Myometrial cell (primary cell): ENCODE measurements at places on chromosomes 5 and 9. TPM values are rescaled to one million over a fixed set of nuclear protein-coding genes. Genes with fewer than 3 reads are reported as not detected.

The PRELID2 gene
- total RNA-seq: 7.4 and 12.7 TPM in 2 replicates

The C5orf58 gene
- total RNA-seq: not detected in 2 replicates

The MORN5 gene
- total RNA-seq: not detected in 2 replicates

The ITK gene
- total RNA-seq: not detected in 2 replicates

The ANKRD31 gene
- under 0.01 TPM in 1 of 2 replicates, not detected in the other for total RNA-seq

The GALNT12 gene
- 8.0 and 9.2 TPM in 2 replicates for total RNA-seq

The SH3GL2 gene
- not detected in 2 replicates for total RNA-seq

The SH3TC2 gene
- total RNA-seq: 1.2 and 1.4 TPM in 2 replicates

The CDX1 gene
- total RNA-seq: not detected in 2 replicates

The GPR150 gene
- total RNA-seq: 0.18 and 0.86 TPM in 2 replicates

The CER1 gene
- not detected in 2 replicates for total RNA-seq

The OSTF1 gene
- 42.4 and 47.9 TPM in 2 replicates for total RNA-seq

The SPATA31A3 gene
- not detected in 2 replicates for total RNA-seq

The SPATA31D4 gene
- not detected in 2 replicates for total RNA-seq

The FAXDC2 gene
- 8.5 and 19.9 TPM in 2 replicates for total RNA-seq

The OR1Q1 gene
- not detected in 2 replicates for total RNA-seq

The PTGES gene
- total RNA-seq: 4.4 and 4.9 TPM in 2 replicates

The IL4 gene
- not detected in 2 replicates for total RNA-seq

The LHX2 gene
- not detected in 2 replicates for total RNA-seq

The ZNF367 gene
- 1.2 and 2.3 TPM in 2 replicates for total RNA-seq

The BAAT gene
- not detected in 2 replicates for total RNA-seq

The PFN3 gene
- not detected in 2 replicates for total RNA-seq

The NUTM2G gene
- not detected in 2 replicates for total RNA-seq

The PCDHAC2 gene
- not detected in 2 replicates for total RNA-seq

The MLANA gene
- total RNA-seq: not detected in 2 replicates

The ZBED3 gene
- 0.35 and 1.4 TPM in 2 replicates for total RNA-seq

The CDH9 gene
- not detected in 2 replicates for total RNA-seq

The PKD2L2 gene
- total RNA-seq: not detected in 2 replicates

The SOWAHA gene
- total RNA-seq: under 0.01 TPM in 1 of 2 replicates, not detected in the other

The CTNND2 gene
- total RNA-seq: not detected in 2 replicates

The RIGI gene
- 6.3 and 8.2 TPM in 2 replicates for total RNA-seq

The WNK2 gene
- total RNA-seq: not detected in 2 replicates

The PITX1 gene
- 0.71 and 6.1 TPM in 2 replicates for total RNA-seq

The PCDHGB4 gene
- 3.9 and 4.6 TPM in 2 replicates for total RNA-seq

The CFAP77 gene
- not detected in 2 replicates for total RNA-seq

The ANGPTL2 gene
- total RNA-seq: 3.0 and 4.3 TPM in 2 replicates

The SOHLH1 gene
- not detected in 2 replicates for total RNA-seq

The TAF1L gene
- not detected in 2 replicates for total RNA-seq

The ELAVL2 gene
- under 0.01 TPM in 1 of 2 replicates, not detected in the other for total RNA-seq

The AK8 gene
- total RNA-seq: 0.18 TPM in 1 of 2 replicates, not detected in the other

The HMCN2 gene
- not detected in 2 replicates for total RNA-seq

The FREM1 gene
- total RNA-seq: under 0.01 TPM in 1 of 2 replicates, not detected in the other

The FBN2 gene
- total RNA-seq: 63.1 and 80.1 TPM in 2 replicates

The ANXA2R gene
- 0.53 TPM in 1 of 2 replicates, not detected in the other for total RNA-seq

The MRPS27 gene
- 73.8 and 88.4 TPM in 2 replicates for total RNA-seq

The QRFP gene
- total RNA-seq: not detected in 2 replicates
